Activated CD8-positive, alpha-beta memory T cell treated with anti-CD3 and anti-CD28 coated beads, Interleukin-2, amount 50 U/mL, for 4 hours (primary cell): ENCODE measurements at places on chromosomes 16 and 17.

DNA sequence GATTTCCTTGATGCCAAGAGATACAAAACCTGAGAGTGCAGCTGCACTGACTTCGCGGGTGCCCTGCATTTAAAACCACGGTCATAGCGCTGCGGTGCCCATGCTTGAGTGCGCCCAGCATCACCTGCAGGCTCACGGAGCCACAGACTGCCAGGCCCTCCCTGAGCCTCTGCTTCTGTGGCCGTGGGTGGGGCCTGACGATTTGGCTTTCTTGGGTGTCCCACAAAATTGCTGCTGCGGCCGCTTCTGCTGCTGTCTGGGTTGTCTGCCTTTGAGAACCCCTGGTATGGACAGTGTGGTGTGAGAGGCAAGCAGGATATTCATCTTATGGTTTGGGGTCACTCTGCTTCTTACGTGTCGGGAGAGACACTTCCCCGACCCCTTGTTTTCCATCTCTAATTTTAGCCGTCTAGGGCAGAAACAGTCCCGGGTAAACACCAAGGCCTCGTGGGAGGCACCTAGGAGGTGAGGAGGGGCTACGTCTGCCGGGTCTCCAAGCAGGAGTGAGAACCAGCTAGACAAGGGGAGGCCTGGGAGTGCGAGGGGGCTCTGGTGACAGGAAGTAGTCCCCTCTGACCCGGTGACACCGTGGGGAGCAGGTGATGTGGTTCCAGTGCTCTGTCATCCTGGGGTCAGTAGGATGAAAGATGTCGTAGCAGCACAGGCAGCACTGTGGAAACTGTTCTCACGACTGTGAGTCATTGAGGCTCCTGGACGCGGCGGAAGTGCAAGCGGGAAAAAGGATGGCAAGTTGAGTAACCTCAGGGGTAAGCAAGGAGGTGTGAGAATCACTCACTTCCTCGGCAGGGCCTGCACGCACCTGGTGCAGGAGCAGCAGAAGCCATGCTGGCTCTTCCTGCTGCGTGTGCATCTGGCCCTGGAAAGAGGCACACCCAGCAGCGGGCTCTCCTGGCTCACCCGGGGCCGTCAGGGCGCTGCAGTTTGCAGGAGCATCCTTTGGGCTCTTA, 176.3 kb downstream of the RPTOR start:
- peak; percentile 61 for DNase-seq

GRCh38 chr17:57898487-57899311, 48.9 kb upstream of the MRPS23 start:
- no peak for DNase-seq

- DNase-seq = no peak
Measured at GRCh38 chr17:14474591-14474990, 173.7 kb downstream of the HS3ST3B1 start.

DNA sequence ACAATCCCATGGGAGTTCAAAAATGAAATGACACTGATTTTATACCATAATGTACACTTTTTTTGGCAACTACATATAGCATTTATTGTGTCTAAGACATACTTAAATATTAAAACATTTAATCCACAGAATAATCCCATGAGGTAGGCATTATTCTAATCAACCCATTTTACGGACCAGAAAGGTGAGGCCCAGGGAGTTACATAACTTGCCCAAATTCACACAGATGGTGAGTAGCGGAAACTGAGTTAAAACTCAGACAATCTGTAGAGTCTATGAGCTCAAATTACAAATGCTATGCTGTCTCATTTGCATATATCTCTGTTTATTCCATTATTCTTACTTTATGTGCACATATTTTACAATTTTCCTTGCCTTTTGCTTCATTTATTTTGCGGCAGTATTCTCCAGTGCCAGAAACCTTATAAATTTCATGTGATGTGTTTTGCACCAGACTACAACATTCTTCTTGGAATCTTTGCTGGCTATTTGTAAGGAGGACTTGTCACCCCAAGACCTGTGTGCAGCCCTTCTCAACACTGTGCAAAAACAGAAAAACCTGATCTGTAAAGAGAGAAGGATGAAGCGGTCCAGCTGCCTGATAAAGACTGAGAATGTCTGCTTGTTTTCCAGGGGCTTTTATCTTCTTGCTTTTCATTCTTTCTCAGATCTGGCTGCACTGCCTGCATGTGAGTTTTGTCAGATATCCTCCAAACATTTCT, 2.3 kb upstream of the ABCA9 start:
- DNase-seq = no peak

DNA sequence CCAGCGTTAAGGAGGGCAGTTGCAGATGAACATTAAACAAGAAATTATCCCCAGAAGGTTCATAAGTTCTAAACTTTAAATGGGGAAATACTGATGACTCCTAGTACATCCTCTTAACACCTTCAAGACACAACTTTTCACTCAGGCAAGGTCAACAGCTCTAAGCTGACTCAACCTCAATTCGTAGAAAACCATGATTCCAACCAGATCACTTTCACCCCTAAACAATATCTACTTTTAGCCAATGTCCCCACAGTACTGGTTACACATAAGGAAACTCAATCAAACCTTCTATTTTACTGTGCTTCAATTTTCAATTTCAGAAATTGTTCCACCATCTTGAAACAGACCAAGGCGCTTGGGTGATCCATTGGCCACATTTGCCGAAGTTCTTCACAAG, 2.3 kb downstream of the CDYL2 start:
- DNase-seq = no peak

DNA sequence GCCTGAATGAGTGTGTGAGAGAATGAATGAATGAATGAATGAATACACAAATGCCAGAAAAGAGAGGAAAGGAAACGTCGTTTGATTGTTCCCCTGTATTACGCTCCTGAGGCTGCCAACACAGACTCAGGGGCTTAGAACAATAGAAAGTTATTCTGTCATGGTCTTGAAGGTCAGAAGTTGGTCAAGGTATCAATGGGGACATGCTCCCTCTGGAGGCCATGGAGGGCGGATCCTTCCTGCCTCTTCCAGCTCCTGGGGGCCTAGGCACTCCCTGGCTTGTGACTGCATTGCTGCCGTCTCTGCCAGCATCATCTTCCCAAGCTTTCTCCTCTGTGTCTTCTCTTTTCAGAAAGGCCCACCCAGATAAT, 1.5 kb upstream of the SLC38A8 start:
- no peak for DNase-seq

DNA sequence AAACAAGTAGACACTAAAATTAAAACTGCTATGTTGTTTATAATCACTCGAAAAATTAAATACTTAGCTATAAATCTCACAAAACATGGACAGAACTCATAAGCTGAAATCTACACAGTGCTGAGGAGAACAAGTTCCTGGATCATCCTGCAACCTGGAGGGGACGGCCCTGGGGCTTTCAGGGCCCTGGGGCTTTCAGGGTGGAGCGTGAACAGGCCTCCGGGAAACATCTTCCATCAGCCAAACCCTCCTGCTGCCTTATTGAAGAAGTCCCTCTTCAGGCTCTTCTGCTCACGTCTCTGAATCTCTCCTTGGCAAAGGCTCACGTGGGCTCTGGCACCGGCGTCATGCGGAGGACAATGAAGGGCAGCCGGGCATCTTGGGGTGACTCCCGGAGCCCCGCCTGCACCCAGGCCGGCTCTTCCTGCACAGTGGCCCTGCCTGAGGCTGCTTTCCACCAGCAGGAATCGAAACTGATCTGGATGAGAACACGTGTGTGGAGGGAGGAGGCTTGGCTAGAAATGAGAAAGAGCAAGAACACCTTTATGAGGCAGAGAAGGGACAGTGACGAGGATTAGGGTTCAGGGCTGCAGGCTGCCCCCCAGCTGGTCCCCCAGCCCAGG, 127.3 kb downstream of the CDRT15L2 start:
- no peak for DNase-seq

GRCh38 chr16:931626-932500, 38.9 kb downstream of the LMF1 start:
- peak; percentile 14 for DNase-seq

DNA sequence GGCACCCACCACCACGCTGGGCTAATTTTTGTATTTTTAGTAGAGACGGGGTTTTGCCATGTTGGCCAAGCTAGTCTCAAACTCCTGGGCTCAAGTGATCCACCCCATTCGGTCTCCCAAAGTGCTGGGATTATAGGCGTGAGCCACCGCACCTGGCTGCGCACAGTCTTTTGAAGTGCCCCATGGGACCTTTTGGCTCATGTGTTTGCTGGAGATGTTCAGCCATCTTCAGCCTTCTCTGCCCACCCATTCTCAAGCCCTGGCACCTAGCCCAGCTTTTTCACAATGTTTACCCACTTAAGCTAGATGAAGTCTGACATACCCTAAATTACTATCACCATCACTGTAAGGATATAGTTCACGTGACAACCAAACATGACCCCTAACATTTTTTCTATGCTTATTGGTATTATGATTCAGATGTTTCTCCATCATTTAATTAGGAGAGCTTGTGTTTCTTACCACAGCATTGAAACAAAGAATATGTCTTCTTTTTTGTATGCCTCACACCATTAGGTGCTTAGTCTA, 32.3 kb downstream of the PECAM1 start:
- no peak for DNase-seq

GRCh38 chr17:18185391-18185790, 1.8 kb downstream of the ALKBH5 start:
- DNase-seq = no peak

DNA sequence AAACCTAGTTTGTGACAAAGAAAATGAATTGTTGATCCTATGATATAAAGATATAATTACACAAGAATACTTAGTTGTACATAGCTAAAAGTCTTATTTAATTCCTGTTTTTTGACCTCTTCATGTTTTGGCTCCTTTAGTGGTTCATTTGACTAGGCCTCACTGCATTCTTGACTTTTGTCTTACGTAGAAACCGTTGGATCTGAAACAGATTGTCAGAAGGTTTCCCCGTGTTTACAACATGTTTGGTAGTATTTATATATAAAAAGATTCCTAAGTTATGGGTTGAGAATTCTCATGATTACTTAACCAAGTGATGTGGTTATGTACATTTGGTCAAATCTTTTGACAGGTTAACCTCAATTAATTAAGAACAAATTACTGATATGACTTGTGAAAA, 162.8 kb downstream of the BCAS3 start:
- DNase-seq = no peak

DNA sequence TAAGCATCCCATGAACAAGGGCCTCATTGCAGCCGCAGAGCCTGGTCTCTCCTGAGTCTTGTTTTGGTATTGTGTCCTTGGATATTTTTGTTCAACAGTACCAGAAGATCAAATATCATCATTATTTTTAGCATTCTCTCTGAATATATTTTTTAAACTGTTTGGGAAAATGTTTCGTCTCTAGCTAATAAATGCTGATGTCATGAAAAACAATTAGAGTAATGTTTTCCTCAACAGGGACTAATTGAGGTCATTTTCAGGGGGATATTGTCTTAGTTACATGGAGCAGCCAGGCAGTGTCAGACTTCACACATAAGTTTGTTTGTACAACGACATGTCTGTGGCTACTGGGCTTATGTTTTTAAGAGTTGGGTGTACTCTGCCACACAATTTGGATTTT, 805.3 kb upstream of the SOX9 start:
- no peak for DNase-seq

DNA sequence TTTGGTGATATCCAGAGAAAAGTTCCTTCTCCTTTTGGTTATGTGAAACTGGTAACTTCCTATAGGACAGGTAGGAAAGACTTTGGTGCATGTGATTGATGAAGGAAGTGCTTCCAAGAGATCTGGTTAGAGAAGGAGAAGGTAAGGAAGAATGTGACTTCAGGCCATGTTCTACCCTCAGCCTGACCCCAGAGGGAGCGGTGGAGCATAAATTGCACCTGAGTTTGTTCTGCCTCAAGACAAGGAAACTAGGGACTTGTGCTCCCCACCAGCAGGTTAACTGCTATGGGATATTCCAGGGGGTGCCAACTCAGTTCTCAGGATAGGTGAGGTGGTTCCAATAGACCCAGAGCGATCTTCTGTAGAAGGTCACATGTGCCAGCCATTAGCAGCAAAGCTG, 299.3 kb upstream of the XYLT1 start:
- DNase-seq = no peak

- DNase-seq = no peak
Measured at GRCh38 chr17:73888862-73889261, 244.6 kb upstream of the SDK2 start.

DNA sequence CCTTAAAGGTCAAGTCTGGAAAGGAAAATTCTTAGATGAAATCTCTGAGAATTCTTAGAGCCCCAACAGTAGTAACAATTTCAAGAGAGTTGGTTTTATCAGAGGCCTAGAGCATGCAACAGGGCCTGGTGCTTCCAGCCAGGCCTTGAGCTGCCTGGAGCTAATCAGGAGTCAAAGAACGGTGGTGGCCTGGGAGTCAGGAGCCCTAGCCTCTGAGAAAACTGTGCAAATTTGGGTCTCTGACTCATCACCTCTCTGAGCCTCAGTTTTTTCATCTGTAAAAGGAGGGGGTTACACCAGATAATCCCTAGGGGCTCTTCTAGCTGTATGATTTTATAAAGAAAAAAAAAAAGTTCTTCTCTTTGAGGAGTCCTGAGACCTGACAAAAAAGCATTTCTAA, 227.3 kb upstream of the RPL38 start:
- no peak for DNase-seq

- DNase-seq = no peak
Measured at GRCh38 chr16:65842067-65842466, 524.4 kb upstream of the CDH5 start.

DNA sequence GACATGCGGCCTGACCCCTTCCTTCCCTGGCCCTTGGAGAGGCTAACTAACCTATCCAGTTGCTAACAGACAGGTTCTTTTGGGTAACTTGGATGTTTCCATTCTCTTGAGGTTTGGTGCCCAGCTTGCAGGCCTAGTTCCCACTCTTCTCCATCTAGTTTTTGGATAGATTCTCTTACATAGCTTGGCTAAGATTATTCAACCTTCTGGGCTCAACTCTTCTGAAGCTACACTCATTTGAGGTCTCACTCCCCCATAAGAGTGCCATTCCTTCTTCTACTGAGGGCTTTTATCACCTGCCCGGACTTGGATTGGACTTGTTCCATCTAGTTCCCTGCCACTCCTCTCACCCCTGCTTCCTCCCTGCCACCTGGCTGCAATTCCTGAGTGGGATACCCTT, 44.1 kb upstream of the MARCHF10 start:
- no peak for DNase-seq

DNA sequence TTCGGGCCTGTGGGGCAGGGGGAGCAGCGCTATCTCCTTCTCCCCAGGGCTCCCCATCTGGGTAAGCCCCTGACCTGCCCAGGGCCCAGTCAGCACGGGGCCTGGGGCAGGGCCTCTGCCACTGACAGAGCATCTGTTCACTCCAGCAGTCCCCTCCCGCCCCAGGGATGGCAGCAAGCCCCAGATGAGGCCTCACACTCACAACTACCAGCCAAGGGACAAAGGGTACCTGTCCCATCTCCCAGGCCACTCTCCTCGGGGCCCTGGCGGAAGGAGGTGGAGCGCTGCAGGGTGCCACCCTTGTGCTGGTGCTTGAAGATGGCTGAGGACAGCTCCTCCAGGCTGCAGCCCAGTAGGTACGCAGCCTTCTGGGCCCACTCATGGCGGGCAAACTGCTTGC, 64.8 kb downstream of the MYO18A start:
- no peak for DNase-seq

- DNase-seq = no peak
Measured at GRCh38 chr16:1293921-1294656, 15.3 kb upstream of the UBE2I start.

- DNase-seq = no peak
Measured at GRCh38 chr16:21656795-21657768, 4.7 kb upstream of the IGSF6 start.
